ENCODE measurements at places on chromosomes 3 and 15. TPM values are rescaled to one million over a fixed set of nuclear protein-coding genes. Genes with fewer than 3 reads are reported as not detected.

CPEB1 gene
- 2.0 TPM for total RNA-seq

PDCD6IP gene
- 151 TPM for total RNA-seq

ITIH1 gene
- not detected for total RNA-seq

PLXNA1 gene
- 70.1 TPM for total RNA-seq

MNS1 gene
- 2.3 TPM for total RNA-seq

MEX3B gene
- 5.6 TPM for total RNA-seq

MORF4L1 gene
- 330 TPM for total RNA-seq

TMEM40 gene
- not detected for total RNA-seq

DNA sequence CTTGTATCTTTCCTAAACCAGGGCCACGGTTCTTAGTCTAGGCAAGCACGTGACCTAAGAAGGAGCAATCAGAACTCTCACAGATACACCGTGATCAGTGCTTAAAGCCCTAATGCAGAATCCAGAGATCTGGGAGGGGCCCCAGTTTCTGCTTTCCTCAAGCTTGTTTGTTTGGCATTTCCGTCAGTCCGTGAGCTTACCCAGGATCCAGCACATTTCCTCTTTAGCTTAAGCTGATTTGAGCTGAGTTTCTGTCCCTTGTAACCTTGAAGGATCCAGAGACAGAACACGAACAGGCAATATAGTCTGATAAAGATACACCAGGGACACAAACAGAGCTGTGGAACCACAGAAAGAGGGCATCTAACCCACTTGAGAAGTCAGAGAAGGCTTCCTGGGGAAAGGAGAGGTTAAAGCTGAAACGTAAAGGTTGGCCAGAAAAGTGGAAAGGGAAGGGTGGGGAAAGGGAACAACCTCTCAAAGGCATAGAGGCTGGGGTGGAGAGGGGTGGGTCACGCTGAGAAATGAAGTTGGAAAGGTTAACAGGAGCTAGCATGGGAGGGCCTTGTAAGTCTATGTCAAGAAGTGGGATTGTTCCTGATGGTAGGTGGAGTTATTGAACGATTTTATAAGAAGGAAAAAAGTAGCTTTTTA lies 42.1 kb upstream of the RARB start:
- no peak for DNase-seq

- no peak for DNase-seq
Measured at GRCh38 chr15:65194826-65195547, 9.8 kb upstream of the CLPX start.

DNA sequence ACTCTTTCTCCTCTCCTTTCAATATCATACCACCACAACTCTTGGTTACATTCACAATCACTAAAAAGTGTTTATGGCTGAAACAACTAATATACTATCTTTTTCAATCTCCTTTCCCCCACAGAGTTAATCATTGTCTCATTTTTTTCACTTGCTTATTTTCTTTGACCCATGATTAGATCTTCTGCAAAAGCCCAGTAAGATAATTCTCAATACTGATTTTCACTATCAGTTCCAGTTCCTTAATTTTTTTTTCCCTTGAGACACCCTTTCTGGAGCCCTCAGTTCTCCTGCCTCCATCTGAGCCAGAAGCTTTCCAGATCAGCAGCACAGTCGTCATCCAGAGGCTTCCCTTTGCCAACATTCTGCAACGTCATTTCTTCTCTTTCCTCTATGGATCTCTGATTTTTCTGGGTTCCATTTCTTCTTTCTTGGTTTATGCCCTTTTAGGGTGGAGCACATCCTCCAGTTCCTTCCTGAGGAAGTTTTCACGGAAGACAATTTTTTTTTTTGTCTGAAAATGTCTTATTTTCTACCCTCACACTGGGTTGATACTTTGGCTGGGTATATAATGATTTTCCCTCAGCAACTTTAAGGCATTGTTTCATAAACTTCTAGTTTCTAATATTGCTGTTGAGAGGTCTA lies 88.7 kb upstream of the C15orf39 start:
- no peak for DNase-seq

GRCh38 chr3:184822654-184823053 lies 10.7 kb downstream of the VPS8 start:
- DNase-seq: no peak

GRCh38 chr3:65730449-65730848 lies 308.3 kb downstream of the MAGI1 start:
- no peak for DNase-seq

DNA sequence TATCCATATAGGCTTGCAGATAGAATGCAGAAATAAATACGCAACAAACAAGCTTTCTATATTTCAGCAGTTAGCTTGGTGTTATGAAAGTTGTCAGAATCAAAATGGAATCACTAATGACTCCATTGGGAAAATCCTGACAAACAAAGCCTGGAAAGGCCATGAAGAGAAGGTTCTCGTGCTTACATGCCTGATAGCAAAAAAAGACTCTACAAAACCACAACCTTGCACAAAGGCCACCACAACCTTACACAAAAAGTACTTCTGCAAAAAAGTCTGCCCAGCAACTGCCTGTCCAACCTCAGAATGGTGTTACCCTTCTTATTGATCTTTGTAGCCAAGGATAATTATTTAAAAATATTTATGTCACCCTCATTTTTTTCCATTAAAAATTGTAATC lies 14.4 kb upstream of the PLSCR1 start:
- no peak for DNase-seq

GRCh38 chr3:23262766-23263165 lies 59.6 kb downstream of the UBE2E2 start:
- DNase-seq: no peak

DNA sequence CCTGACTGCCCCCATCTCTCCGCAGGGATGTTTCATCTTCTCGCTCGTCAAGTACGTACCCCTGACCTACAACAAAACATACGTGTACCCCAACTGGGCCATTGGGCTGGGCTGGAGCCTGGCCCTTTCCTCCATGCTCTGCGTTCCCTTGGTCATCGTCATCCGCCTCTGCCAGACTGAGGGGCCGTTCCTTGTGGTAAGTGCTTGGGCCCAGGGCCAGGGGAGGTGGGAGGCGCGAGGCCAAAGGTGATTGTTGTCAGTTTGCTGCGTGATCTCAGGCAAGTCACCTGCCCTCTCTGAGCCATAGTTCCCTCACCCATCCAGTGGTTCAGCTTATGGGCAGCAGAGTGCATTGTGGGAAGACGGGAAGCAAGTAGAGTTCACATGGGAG lies 58.5 kb downstream of the GRIP2 start:
- DNase-seq: no peak

GRCh38 chr3:120177151-120177550 lies 82.9 kb upstream of the GSK3B start:
- DNase-seq: peak; percentile 18

DNA sequence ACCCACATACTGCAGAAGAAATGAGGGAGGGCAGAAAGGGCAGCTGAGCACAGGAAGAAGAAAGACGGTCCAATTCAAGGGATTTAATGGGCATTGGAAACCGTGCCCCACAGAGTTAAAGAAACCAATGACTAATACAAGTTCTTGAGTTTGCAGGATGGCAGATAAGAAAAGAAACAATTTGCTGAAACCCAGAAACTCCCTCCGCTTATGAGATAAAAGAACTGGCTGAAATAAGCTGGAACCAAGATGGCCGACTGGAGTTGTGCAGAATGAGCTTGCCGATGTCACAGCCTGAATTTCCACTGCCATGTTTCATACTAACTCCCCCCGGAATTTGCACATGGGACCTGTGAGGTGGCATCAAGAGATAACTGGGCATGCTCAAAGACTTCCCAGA lies 47.1 kb downstream of the SCAP start:
- DNase-seq: no peak

DNA sequence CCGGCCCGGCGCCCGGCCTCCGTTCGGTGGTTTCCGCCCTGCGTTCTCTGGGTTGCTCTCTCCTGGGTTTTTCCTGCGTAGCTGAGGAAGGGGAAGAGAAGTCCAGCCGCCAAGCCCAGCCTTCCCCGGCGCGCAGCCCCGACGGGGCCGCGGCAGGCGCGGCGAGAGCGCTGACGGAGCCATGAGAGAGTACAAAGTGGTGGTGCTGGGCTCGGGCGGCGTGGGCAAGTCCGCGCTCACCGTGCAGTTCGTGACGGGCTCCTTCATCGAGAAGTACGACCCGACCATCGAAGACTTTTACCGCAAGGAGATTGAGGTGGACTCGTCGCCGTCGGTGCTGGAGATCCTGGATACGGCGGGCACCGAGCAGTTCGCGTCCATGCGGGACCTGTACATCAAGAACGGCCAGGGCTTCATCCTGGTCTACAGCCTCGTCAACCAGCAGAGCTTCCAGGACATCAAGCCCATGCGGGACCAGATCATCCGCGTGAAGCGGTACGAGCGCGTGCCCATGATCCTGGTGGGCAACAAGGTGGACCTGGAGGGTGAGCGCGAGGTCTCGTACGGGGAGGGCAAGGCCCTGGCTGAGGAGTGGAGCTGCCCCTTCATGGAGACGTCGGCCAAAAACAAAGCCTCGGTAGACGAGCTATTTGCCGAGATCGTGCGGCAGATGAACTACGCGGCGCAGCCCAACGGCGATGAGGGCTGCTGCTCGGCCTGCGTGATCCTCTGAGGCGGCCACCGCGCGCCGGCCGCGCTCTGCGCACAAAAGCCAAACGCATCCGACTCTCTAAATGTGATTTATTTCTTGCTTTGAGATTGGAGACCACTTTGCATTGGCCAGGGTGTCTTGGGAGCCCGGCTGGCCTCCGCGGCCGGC lies 727 bp downstream of the RAP2B start:
- DNase-seq: no peak

- DNase-seq: no peak
Measured at GRCh38 chr3:161054860-161055604, 50.1 kb downstream of the B3GALNT1 start.

DNA sequence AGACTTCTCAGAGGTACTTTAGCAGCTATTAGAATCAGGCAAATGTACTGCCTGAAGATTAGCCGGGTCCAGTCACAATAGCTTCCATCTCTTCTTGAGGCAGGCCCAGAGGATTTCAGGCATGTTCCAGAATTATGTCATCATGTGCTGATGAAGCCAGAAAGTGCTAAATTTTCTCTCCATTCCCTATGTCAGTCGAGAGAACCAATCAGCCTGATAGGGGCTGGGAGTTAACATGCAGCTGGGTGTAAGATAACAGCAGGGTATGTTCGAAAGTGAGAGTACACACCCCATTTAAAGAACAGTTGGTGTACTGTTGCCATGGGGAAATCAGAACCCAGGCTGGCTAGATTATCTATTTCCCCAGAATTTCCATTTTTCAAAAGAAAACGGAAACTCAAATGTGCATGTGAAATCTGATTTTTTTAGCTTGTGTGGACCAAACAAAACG lies 48.7 kb downstream of the MYH15 start:
- no peak for DNase-seq

Measured in thoracic aorta (tissue), 2 donors.